Metanephros (tissue), 2 donors: ENCODE measurements at places on chromosomes 2 and 18. TPM values are rescaled to one million over a fixed set of nuclear protein-coding genes. Genes with fewer than 3 reads are reported as not detected.

Gene FEV
- 1.3 TPM for total RNA-seq

Gene CCDC102B
- 16.2 TPM for total RNA-seq

Gene MAB21L4
- 0.35 TPM for total RNA-seq

Gene INHA
- total RNA-seq: 0.58 TPM

Gene ABCB6
- 28.1 TPM for total RNA-seq

Gene OTOS
- not detected for total RNA-seq

Gene BARD1
- 41.9 TPM for total RNA-seq
